Psoas muscle (tissue), 8 donors: ENCODE measurements at places on chromosomes 12 and 14. TPM values are rescaled to one million over a fixed set of nuclear protein-coding genes. Genes with fewer than 3 reads are reported as not detected.

GRCh38 chr14:104659764-104660523 is 29.5 kb upstream of the INF2 start:
- no peaks in the 10 kb centered on the region for H3K4me1 ChIP-seq
- H3K27ac ChIP-seq = no peak overlapping the region
- H3K4me3 ChIP-seq = no peak overlapping the region
- H3K27me3 ChIP-seq = no peaks in the 10 kb centered on the region
- DNase-seq = no peak

DNA sequence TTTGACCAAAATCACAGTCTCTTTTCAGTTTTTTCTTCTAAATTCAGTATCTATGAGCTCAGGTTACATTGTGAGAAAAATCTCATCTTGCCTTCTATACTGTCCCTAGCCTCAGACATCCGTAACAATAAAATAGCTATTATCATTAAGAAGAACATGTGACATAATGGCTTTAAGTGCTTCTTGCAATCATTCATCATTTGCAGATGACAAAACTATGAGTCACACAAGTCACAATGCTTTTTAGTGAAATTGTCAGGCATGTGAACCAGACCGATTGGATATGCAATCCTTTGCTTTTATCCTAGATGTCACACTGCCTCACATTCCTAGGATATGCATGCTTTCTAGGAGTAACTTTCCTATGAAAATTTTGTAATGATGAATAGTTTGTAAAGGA is 313.1 kb downstream of the SLC6A15 start:
- no peak overlapping the region for H3K27ac ChIP-seq
- no peak overlapping the region for H3K4me3 ChIP-seq
- no peaks in the 10 kb centered on the region for H3K36me3 ChIP-seq
- DNase-seq = no peak
- no peaks in the 10 kb centered on the region for H3K4me1 ChIP-seq
- H3K27me3 ChIP-seq = no peaks in the 10 kb centered on the region

DNA sequence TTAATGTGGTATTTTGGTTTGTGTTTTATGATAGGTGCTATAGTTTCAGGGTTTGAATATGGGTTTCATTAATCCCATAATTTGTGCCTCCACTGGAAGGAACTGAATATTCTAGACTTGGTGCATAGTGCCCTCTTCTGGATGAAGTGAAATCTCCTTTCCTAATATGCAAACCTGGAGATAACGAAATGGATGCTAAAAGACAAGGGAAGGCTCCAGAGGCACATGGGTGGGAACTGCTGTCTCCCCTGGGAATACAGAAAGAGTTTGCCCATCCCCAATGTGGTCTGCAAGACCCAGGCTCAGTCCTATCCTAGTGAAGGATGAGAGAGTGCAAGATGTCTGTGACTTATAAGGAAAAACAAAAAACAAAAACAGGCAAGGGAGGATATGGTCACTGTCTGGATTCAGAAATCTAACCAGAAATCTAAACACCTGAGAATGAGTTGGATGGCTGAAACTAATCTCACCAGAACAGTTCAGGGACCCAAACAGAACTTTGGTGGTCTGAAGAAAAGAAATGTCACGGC is 142.3 kb upstream of the TMPO start:
- no peaks in the 10 kb centered on the region for H3K36me3 ChIP-seq
- peaks cover 4% of the 10 kb centered on the region for H3K27me3 ChIP-seq
- H3K4me1 ChIP-seq = no peaks in the 10 kb centered on the region
- no peak for DNase-seq
- no peak overlapping the region for H3K27ac ChIP-seq
- no peak overlapping the region for H3K4me3 ChIP-seq

GRCh38 chr14:104390941-104391901 is 188.3 kb upstream of the C14orf180 start:
- H3K27ac ChIP-seq = no peak overlapping the region
- no peak overlapping the region for H3K4me3 ChIP-seq
- H3K4me1 ChIP-seq = no peaks in the 10 kb centered on the region
- H3K27me3 ChIP-seq = no peaks in the 10 kb centered on the region

DNA sequence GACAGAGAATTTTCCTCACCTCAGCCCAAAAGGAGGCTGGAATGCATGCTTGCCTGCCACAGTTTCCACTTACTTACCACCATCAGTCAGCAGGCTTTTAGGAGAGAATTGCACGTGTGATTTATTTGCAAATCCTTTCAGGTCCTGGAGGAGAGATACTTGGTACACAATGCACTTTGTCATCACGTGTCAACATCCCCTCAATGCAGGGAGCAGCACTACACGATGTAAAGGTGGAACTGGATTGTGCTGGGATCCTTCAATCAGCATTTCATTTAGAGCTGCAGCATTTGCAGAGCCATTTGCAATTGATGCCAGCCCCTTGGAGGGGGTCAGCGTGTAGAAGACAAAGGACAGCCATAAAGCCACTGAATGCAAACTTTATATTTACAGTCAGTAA is 218.1 kb downstream of the GLT1D1 start:
- no peaks in the 10 kb centered on the region for H3K4me1 ChIP-seq
- no peaks in the 10 kb centered on the region for H3K36me3 ChIP-seq
- no peak for DNase-seq
- H3K4me3 ChIP-seq = no peak overlapping the region
- H3K27me3 ChIP-seq = no peaks in the 10 kb centered on the region
- H3K27ac ChIP-seq = no peak overlapping the region

DNA sequence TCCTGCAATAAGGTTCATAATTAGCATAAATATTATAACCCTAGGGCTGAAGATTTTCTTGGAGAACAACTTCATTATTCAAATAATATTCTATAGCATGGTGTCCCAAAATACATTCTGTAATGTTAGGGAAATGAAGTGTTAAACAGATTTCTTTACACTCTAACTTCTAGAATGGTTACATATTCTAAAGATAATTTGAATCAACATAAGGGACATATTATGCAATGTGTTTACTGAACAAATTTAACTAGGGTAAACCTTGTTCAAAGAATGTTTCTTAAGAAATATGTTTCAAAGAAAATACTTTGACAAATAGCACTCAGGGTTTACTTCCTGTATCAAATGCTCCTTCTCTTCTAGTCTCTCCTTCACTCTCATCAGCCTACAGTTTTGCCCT is 281.6 kb downstream of the SLC6A15 start:
- no peaks in the 10 kb centered on the region for H3K36me3 ChIP-seq
- H3K27me3 ChIP-seq = no peaks in the 10 kb centered on the region
- H3K27ac ChIP-seq = no peak overlapping the region
- no peak for DNase-seq
- H3K4me1 ChIP-seq = no peaks in the 10 kb centered on the region

DNA sequence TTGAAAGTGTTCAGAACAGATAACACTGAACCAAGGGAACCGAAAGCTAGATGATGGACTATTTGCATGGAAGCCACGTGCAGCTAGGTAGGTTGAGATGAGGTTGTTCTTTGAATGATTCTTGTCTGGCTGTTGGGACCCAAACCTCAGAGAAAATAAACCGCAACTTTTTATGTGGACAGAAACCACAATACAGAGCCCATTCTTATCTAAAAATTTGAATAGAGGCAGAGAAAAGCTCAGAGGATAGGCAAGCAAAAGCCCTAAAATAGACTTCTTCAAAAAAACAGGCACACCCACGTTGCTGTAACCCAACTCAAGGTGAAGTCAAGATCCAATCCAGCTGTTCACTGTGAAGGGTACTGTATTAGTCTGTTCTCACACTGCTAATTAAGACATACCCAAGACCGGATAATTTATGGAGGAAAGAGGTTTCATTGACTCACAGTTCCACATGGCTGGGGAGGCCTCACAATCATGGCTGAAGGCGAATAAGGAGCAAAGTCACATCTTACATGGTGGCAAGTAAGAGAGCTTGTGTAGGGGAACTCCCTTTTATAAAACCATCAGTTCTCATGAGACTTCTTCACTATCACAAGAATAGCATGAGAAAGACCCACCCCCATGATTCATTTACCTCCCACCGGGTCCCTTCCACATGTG is 353.8 kb downstream of the AACS start:
- no peak overlapping the region for H3K27ac ChIP-seq
- H3K4me1 ChIP-seq = no peaks in the 10 kb centered on the region
- no peaks in the 10 kb centered on the region for H3K36me3 ChIP-seq
- H3K4me3 ChIP-seq = no peak overlapping the region

DNA sequence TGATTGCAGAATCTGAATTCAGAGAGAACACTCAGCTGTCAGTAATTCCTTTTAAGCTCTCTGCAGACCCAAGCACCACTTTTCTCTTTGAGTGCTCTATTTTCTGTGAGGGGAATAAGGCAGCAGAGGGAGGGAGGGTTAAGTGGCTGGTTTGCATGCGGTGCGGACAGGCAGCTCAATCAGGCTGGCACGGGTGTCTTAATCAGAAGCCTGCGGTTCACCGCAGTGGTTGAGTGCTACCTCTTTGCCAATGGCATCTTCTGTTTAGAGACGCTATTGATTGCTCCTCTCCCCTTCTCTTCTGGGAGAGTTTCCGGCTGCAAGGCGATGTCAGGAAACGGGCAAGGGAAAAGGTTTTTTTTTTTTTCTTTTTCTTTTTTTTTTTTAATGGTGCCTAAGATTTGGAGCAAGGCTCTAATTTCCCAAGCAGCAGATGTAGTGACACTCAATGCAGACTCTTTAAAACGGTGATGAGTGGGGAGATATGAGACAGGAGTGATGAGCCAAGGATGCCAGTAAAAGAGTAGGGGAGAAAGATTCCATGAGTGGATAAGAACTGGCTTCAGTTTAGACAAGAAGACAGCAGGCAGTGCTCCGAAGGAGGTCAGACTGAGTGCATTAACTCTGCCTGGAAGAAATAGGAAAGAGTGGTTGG is 533.7 kb upstream of the SEL1L start:
- H3K27me3 ChIP-seq = no peaks in the 10 kb centered on the region
- no peaks in the 10 kb centered on the region for H3K36me3 ChIP-seq
- H3K4me3 ChIP-seq = no peak overlapping the region
- no peaks in the 10 kb centered on the region for H3K4me1 ChIP-seq
- no peak overlapping the region for H3K27ac ChIP-seq
- no peak for DNase-seq

DNA sequence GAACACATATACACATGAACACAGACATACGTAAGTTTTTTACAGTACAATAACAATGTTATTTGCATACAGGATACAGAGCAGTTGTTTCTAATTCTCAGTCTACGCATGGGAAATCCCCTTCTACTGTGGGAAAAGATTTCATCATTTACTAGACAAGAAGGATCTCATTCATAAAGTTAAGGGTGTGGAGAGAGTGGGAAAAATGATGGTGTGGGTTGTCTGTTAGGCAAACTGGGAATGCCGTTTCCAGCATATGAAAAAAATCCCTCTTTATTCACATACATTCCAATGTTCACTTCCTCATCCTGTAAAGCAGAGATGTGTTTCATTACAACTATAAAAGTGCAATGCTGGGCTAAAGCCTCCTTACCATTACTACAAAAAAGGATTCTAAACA is 120.9 kb downstream of the SINHCAF start:
- H3K4me3 ChIP-seq = no peak overlapping the region
- no peak overlapping the region for H3K27ac ChIP-seq
- no peaks in the 10 kb centered on the region for H3K27me3 ChIP-seq
- H3K36me3 ChIP-seq = no peaks in the 10 kb centered on the region
- no peak for DNase-seq

- H3K27me3 ChIP-seq = no peaks in the 10 kb centered on the region
- H3K4me3 ChIP-seq = no peak overlapping the region
- no peaks in the 10 kb centered on the region for H3K36me3 ChIP-seq
- H3K27ac ChIP-seq = no peak overlapping the region
These were observed 8.8 kb upstream of the HEBP1 start for GRCh38 chr12:13008741-13009380.

DNA sequence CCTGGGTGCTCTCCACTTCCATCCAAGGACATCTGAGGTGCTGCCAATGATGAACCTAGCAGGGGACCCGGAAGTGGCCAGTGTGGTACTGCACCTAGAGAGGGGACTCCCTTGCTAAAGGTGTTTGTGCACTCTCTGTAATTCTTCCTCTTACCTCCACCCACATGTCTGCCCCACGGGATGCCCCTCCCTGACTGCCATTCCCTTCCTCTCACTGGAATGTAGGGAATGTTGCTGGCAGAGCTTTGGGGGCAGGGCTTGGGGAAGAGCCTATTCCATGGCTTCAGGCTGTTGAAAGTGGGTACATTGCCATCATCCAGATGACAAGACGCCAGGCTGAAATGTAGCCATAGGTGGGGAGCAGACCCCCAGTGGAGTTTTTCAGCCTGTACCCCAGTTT is 153.2 kb downstream of the SMOC1 start:
- H3K27me3 ChIP-seq = no peaks in the 10 kb centered on the region
- H3K27ac ChIP-seq = no peak overlapping the region
- H3K4me3 ChIP-seq = no peak overlapping the region
- no peaks in the 10 kb centered on the region for H3K4me1 ChIP-seq
- no peak for DNase-seq
- H3K36me3 ChIP-seq = no peaks in the 10 kb centered on the region

- H3K27ac ChIP-seq = no peak overlapping the region
- no peak for DNase-seq
- H3K36me3 ChIP-seq = no peaks in the 10 kb centered on the region
- no peaks in the 10 kb centered on the region for H3K27me3 ChIP-seq
These were observed 2.0 kb upstream of the SLC2A3 start for GRCh38 chr12:7937833-7938506.

DNA sequence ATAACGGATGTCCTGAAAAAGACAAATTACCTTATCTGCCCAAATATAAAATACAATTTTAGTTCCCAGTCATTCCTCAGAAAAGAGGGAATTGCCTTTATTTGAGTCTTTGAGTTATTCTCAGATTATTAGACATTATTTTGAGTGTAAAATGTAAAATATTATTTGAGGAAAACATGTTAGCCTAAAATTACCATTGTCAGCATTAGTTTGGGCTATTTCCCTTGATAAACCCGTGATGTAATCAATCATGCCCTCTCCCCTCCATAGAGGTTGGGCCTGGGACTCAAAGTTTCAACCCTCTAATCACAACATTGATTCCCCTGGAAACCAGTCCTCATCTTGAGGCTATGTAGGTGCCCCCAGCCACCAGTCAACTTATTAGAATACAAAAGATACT is 213.4 kb downstream of the NUBPL start:
- no peaks in the 10 kb centered on the region for H3K36me3 ChIP-seq
- H3K27me3 ChIP-seq = no peaks in the 10 kb centered on the region
- DNase-seq = no peak

- no peaks in the 10 kb centered on the region for H3K36me3 ChIP-seq
- H3K27ac ChIP-seq = no peak overlapping the region
- no peak for DNase-seq
- H3K4me3 ChIP-seq = no peak overlapping the region
- H3K27me3 ChIP-seq = no peaks in the 10 kb centered on the region
These were observed 307.9 kb upstream of the G2E3 start for GRCh38 chr14:30251017-30251416.

NR1H4 gene
- total RNA-seq = 0.18 TPM

RNASE3 gene
- total RNA-seq = not detected

KLHL33 gene
- total RNA-seq = 10.9 TPM

ADCY6 gene
- total RNA-seq = 13.4 TPM

SLC17A8 gene
- not detected for total RNA-seq
